ENCODE measurements at places on chromosomes 3 and 15. TPM values are rescaled to one million over a fixed set of nuclear protein-coding genes. Genes with fewer than 3 reads are reported as not detected.

DNA sequence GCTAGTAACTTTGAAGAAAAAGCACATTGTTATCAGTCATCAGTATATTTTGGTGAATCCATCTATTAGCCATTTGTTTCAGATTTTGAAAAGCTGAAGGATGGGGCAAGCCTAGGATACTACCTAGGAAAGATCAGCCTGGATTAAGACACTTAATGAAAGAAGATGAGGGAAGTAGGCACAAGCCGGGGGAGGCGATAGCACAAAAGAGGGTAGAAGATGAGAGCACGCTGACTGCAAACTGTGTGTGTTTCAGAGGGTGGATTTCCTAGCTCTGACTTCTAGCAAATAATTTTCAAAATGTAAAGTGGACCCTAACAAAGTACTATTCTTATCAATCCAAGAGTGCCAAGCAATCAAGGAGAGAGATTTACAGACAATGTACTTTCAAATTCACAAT is 22.2 kb upstream of the SOX2 start:
- no peak for DNase-seq

DNA sequence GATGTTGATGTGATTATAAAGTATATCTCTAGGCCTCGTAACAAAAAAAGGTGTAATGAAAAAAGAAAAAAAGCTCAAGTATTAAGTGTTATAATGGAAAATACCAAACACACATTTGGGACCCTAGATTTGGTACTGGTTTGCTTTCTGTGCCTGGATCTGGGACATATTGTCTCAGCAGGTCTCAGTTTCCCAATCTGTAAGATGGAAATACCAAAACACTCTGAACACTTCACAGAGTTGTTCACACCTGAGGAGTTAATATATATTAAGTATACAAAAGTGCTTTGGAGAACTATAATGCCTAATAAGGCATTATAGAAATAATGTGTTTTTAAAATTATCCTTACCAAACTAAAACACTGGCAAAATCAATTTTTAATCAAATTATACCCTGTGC is 60.0 kb downstream of the CLASP2 start:
- DNase-seq = no peak

PRR20G gene
- total RNA-seq = not detected

DNA sequence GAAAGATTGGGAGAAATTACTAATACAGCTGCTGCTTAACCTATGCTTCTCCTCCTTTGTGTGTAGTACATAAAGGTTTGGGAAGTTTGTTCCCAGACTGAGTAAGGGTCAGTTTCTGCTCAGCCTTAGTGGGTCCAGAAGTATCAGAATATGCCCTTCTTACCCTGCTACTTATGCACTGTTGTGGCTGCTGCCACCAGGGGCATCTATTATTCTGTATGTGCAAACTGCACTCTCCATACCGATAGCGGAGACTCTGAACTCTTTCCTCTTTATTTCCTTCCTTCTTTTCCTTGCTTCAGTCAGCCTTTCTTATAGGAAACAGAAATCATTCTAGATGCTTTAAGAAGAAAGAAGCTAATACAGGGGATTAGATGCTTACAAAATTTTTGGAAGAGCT is 4.0 kb downstream of the NEDD4 start:
- no peak for DNase-seq

- no peak for DNase-seq
These were observed 119.9 kb downstream of the NSMCE3 start for GRCh38 chr15:29149738-29150075.

All from osteoblast (primary cell).